ENCODE measurements at places on chromosomes 11 and 22.

DNA sequence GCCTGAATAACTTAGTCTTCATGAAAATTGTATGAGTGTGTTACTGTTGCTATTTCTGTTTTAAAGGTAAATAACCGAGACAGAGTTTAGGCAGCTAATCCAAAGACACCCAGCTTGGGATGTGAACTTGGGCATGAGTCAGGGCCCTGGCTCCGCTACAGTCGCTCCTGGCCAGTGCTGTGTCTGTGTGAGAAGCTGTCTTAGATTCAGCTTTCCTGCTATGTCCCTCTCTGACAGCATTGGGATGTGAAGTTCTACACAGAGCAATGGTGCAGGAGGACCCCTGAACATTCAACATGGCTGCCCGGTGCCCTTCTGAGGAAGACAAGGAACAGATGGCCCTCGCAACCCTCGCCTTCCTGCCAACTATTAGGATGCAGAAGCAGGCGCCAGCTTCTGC is 49.4 kb downstream of the GALNT18 start:
- no peak for DNase-seq

DNA sequence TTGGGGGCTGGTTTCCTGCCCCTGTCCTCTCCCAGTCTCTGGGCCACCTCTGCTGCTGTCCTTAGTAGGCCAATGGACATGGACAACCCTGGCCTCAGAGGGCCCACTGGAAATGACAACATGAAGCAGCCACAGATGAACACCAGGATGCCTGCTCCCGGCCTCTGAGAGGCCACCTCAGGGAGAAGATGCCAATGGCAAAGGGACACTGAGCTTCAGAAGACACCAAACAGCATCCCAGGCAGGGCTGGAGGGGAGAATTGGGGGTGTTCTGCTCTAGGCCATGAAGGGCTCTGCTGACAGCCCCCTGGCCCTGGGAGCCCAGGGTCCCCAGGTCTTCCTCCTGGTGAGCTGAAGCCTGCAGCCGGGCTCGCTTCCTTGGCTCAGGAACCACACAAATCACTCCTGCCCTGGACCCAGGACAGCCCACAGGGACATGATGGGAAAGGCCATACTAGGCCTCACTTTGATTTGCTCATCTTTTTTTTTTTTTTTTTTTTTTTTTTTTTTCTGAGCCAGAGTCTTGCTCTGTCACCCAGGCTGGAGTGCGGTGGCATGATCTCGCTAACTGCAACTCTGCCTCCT is 45.3 kb downstream of the TPBGL start:
- DNase-seq: no peak

- peak; percentile 81 for DNase-seq
Observed at GRCh38 chr11:61645179-61645868, 34.9 kb upstream of the DAGLA start.

- DNase-seq: no peak
Observed at GRCh38 chr11:9176550-9176949, 85.2 kb upstream of the SCUBE2 start.

DNA sequence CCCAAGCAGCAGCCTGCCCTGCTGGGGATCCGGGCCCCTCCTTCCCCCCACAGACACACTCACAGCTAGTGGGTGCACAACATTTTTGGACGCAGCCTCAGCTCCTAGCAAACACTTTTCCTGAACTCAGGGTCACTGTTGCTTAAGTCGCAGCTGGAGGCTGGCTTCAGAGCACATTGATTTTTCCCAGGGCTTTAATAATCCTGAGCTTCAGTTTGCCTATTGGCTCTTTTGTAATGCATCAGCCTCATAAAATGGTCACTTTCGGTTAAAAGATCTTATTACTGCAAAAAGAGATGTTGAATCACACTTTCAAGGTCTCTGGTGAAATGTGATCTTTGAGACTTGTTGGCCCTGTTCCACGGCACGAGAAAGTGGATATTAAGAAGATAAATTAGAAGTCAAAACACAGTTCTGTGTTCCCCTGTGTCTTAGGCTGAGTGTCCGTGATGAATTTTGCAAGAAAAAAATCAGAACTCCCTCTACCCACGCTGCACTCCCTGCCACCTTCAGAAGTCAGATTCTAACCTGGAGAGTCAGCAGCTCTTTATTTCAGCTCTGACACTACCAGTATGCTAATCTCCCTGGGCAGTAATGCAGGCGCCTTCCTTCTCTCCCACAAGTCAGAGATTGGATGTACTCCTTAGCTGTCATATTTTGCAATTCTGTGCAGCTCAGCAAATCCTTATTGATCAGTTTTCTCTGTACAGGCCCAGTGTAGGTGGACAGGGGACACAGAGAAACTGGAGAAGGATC is 158.2 kb upstream of the E2F8 start:
- no peak for DNase-seq

GRCh38 chr22:36565686-36566085 is 36.7 kb upstream of the EIF3D start:
- DNase-seq: no peak

GRCh38 chr11:10022764-10023163 is 271.3 kb downstream of the SBF2 start:
- DNase-seq: no peak

GRCh38 chr11:122030286-122030685 is 85.7 kb downstream of the BLID start:
- DNase-seq: no peak

GRCh38 chr11:10540546-10540914 is 457 bp downstream of the RNF141 start:
- DNase-seq: no peak

GRCh38 chr22:19603767-19604166 is 79.6 kb upstream of the CLDN5 start:
- DNase-seq: no peak

- no peak for DNase-seq
Observed at GRCh38 chr11:2807801-2808241, 77.8 kb downstream of the CDKN1C start.

DNA sequence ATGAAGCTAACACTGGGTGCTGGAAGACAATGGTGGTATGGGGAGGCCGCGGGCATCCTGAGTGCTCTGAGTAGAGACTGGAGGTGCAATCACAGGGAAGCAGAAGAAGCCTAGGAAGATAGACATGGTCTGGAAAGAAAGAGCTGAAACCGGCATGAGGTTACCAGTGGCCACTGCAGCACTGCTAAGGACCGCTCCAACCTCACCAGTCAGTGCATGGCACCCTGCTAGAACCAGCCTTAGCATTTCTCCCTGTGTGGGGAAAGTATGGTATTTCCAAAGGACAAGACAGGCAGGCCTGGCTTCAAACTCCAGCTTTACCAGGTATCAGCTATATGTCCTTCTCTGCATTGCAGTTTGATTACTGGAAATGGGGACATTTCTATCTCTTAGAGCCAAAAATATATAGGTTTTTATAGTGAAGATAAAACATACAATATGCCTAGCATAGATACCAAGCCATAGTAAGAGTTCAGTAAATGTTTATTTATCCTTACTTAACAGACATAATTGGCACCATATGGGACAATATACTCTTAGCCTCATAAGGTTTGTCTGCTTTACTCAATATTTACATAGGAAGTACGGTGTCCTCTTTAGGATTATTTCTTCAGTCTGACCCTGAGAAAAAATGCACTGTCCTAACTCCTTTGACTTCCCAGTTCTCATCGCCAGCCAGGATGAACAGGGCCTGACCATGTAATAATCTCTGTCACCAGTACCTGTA is 231.1 kb downstream of the TENM4 start:
- DNase-seq: no peak

GRCh38 chr11:27532652-27533325 is 26.2 kb upstream of the LIN7C start:
- DNase-seq: no peak

- DNase-seq: no peak
Observed at GRCh38 chr11:72358466-72359405, 75.6 kb downstream of the CLPB start.

- DNase-seq: no peak
Observed at GRCh38 chr22:22943521-22944267, 56.1 kb downstream of the IGLL5 start.

- DNase-seq: no peak
Observed at GRCh38 chr11:34523053-34523452, 9.5 kb upstream of the ELF5 start.

- peak; percentile 95 for DNase-seq
Observed at GRCh38 chr11:67118801-67119584, at the start of gene KDM2A. KDM2A (plus strand) TSS chr11:67119263; CDS start chr11:67121317, 2,054 bp downstream.

DNA sequence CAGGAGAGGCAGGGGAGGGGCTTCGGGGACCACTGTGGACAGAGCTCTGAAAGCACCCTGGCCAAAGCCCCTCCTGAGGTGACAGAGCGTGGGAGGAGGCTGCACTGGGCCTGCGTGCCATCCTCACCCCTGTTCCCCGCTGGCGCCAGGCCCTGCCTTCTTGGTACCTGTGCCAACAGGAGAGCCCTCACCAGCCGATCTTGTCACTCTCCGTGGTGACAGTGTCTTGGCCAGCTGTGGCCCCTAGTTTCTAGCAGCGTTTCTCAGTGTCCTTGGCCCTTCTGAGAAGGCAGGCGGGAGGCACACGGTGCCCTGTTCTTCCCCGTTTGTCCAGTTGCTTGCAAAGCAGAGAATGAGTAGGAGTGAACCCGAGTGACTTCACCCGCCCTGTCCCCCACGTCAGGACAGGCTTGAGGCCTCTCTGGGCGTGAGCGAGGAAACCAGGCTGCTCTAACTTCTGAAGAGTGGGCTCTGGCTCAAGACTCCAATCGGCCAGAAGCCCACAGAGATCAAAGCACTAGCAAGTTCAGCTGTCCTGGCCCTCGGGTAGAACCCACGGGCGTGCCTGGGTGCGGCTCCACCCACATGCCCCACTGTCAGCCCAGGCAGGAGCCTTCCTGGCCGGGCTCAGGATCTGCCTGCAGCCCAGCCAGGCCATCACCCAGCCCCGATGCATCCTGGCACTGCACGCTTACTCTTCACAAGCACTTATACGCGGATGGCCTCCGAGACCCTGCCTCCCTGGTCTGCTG is 60.2 kb upstream of the EMID1 start:
- DNase-seq: no peak

GRCh38 chr11:57279116-57279515 is 42.1 kb upstream of the APLNR start:
- DNase-seq: no peak

- DNase-seq: peak; percentile 4
Observed at GRCh38 chr11:110908401-110909105, 196.3 kb upstream of the ARHGAP20 start.

DNA sequence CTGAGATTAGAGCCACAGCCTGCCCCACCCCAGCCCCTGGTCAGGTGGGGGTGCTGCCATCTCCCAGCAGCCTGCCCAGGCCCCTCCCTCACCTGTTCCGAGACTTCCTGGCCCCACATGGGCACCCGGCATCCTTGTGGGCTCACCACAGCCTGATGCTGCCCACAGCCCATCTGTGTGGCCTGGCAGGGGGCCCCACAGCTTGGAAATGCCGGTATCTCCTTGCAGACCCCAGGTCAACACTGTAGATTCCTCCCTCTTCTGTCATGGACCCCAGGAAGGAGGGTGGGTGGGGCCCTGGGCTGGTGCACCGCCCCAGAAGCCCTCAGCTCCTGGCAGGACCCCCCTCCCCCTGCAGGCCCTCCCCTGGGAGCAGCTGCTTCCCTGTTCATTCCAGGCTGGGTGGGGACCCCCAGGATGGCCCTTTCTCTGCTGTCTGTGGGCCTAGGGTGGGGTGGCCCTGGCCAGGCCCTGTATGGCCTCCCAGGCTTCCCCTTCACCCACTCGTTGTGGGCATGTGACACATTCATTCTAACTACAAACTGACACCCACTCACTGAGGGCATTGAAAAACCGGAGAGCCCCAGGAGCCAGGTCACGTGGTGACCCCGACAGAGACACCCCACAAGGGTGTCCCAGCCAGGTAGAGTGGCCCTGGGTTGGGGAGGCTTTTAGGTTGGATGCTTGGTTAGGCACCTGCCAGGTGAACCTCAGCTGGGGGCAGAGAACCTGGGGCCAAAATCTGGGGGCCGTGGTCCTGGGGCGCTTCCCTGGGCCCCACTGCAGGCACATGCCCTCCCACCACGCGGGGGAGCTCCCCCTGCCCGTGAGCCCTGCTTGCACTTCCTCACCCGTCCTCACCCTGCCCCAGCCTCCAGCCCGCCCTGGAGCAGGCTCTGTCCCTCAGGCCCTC is 44.1 kb upstream of the CCDC188 start:
- DNase-seq: no peak

DNA sequence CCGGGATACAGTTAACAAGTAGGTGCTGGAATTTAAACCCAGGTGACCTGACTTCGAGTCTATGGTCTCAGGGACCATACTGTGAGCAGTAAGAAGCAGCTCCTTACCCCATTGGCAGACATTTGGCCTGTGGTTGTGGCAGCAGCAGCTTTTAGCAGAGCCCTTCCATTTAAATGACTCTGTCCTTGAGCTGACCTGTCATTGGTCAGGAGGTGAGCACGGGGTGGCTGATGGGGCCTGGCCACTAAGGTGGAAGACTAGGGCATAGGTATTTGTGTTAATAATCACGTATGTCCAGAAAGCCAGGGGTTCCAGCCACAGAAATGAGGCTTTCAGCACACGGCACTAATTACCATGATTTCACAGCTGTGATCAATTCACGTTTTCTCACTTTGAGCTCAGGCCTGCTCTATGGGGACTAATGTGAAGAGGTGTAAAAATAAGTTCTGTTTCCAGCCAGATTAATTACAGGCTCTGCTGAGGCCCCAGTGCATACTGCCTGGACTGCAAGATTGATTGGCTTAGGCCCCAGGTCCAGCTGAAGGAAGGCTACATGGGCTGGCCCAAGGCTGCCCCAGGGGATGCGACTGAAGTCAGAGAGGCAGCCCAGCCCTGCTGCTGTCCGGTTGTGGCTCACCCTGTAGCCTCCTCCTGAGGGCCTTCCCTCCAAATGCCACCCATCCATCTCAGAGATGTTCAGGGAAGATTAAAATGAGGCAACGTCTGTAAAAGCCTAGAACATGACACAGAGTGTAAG is 76.0 kb downstream of the FDX1 start:
- no peak for DNase-seq

DNA sequence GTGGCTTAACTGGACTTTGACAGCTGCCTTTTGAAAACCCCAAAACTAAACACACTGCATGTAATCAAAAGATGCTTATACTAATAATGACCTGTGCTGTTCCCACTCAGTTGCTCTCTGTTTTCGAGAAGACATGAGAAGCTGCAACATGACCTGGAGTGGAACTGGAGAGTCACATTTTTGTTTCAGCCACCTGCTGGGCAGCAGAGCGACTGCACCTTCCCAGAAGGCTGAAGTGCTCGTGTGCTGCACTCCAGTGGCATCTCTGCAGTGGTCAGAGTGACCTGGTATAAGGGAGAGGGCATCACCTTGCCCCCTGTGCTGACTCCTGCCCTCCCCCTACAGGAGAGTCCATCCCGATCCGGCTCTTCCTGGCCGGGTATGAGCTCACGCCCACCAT is 8.6 kb downstream of the THYN1 start:
- no peak for DNase-seq

GRCh38 chr11:96307776-96308140 is 35.2 kb downstream of the MAML2 start:
- DNase-seq: no peak

All from NCI-H524 (cell line).